ENCODE measurements at places on chromosomes 3 and 15.

GRCh38 chr3:59386165-59386564 is 336.3 kb upstream of the CFAP20DC start:
- no peak for DNase-seq

- no peak for DNase-seq
Measured at GRCh38 chr3:194029846-194030245, 106.1 kb upstream of the HES1 start.

GRCh38 chr15:66633938-66634250 is 68.1 kb upstream of the LCTL start:
- no peak for DNase-seq

DNA sequence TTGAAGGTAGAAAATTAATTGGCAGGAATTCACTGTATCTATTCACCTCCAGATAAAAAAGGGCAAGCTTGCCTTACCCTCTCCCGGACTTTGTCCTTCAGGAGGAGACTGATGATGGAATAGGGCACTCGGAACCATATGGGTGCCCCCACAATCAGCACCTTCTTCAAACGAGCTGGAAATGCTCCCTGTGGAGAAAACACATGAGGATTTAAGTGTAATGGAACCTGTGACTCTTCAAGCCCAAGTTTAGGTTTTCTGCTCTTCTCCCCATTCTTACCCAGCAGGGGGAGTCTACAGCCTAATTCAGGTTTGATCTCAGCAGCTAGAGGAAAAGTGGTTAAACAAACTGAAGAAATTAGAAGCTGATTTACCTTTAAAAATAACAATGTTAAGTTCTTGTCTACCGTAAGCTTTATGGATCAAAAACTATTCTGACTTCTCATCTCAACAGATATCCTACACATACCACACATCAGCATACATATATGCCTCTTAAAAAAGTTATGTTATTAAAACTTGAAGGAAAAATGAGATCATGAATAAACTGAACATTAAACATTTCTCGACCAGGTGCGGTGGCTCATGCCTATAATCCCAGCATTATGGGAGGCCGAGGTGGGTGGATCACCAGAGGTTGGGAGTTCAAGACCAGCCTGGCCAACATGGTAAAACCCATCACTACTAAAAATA is 57.5 kb upstream of the SIN3A start:
- no peak for DNase-seq

GRCh38 chr3:118543832-118544231 is 490.8 kb downstream of the IGSF11 start:
- no peak for DNase-seq

GRCh38 chr15:50556642-50557371 is 10.3 kb upstream of the USP50 start:
- DNase-seq: no peak

GRCh38 chr15:78237146-78237545 is 2.8 kb upstream of the ACSBG1 start:
- no peak for DNase-seq

DNA sequence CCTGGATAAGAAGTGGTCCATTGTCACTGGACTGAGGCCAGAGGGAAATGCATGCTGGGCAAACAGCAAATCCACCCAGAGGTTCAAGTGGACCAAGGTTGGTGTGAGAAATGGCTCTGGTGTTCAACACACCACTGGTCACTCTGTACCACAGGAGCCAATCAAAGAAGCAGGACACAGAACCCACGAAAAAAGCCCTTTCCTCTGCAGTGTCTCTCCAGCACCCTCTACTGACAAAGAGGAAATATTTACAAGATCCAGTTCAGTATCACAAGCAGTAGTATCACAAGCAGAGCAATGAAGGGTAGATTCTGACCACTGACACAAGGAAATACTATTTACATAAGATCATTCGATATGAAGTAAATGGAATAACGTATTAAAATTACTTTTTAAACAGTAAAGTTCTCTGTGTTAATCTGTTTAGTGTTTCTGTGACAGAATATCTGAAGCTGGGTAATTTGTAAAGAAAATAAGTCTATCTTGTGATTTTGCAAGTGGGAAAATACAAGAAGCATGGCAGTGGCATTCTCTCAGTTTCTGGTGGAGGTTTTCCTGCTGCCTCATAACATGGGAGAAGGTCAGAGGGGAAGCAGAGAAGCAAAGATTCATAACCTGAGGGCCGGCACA is 390.7 kb downstream of the EFHB start:
- DNase-seq: no peak

GRCh38 chr3:52277972-52278509 is 408 bp downstream of the WDR82 start:
- DNase-seq: no peak

- DNase-seq: no peak
Measured at GRCh38 chr15:99681990-99682389, 51.2 kb downstream of the LYSMD4 start.

- DNase-seq: no peak
Measured at GRCh38 chr15:39468828-39469227, 112.1 kb upstream of the THBS1 start.

- DNase-seq: no peak
Measured at GRCh38 chr15:93170329-93170728, 81.3 kb upstream of the RGMA start.

GRCh38 chr15:40688932-40689799 is 5.8 kb upstream of the RAD51 start:
- no peak for DNase-seq

- DNase-seq: no peak
Measured at GRCh38 chr3:5663601-5664000, 476.1 kb downstream of the EDEM1 start.
